ENCODE measurements at places on chromosomes 16 and 17.
A peak's percentile ranks its signal among the peaks of the same experiment; 100 is the strongest.

DNA sequence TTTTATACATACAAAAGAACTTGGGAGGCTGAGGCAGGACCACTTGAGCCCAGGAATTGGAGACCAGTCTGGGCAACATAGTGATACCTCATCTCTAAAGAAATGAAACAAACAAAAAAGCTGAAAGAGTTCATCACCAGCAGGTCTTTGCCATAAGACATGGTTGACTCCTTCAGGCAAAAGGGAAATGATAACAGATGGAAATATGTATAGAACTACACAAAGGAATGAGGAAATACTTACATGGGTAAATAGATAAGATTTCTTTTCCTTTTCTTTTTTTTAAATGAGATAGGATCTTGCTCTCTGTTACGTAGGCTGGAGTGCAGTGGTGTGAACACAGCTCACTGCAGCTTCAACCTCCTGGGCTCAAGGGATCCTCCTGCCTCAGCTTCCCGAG lies 165.3 kb downstream of the PARN start:
- no peak for DNase-seq

DNA sequence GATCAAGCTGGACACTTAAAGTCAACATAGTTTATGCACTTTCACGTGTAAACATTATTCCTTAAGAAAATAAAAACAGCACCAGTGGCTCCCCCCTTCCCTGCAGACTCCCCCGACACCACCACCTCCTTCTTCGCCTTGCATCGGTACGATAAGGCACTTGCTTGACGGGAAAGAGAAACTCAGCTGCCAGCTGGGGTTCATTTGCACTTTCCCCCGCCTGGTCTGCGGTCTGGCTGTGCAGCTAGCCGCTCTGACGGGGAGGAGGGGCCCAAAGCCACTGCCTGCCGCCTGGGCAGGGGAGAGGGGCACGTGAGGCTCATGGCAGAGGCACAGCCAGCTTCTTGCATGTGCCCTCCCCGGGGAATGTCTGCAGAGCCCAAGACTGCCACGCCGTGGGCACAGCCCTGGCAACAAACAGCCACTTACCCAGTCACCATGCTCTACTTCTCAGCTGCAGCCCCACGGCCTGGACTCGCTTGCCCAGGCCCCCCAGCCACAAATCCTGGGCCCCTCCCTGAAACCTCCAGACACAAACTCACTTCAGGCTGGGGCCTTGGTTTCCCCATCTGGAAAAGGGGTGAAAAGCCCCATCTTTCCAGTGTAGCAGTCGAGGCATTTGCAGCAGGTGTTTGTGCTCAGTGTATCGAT lies 16.5 kb upstream of the PRM1 start:
- peak; percentile 55 for DNase-seq

GRCh38 chr17:41957031-41957868 lies 9.3 kb upstream of the CNP start:
- no peak for DNase-seq

DNA sequence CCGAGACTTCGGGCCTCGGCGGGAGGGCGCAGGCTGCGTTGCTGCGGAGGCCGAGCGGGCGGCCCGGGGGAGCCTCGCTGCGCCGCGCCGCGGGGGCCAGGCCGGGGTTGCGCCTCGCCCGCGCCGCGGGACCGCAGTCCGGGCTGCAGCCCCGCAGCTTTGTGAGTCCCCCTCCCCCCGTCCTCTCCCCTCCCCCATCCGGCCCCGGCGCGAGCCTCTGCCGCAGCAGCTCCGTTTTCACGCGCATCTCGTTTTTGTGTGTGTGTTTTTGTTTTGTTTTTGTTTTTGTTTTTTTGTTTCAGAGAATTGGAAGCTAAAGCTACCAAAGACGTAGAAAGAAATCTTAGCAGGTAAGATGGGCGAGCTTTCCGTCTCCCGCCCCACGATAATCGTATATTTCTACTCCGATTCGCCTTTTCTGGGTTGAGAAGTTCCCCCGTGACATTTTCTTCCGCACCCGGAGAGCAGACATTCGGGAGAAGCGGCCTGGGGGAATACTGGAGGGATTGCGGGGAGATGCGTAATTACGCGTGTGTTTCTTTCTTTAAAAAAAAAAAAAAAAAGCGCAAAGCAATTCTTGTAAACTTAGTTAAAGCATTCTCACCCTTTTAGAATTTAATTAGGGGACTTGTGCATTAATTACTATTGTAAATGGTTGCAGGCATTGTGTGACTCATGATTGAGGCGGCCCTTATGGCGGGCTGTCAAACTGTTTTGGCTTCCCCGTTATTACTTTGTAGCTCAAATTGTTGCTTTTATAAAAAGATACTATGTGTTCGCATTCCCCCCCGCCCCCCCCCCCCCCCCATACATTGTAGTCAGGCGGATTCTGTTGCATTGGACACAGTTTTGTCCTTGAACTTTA lies 732 bp downstream of the TNRC6A start:
- DNase-seq: no peak

DNA sequence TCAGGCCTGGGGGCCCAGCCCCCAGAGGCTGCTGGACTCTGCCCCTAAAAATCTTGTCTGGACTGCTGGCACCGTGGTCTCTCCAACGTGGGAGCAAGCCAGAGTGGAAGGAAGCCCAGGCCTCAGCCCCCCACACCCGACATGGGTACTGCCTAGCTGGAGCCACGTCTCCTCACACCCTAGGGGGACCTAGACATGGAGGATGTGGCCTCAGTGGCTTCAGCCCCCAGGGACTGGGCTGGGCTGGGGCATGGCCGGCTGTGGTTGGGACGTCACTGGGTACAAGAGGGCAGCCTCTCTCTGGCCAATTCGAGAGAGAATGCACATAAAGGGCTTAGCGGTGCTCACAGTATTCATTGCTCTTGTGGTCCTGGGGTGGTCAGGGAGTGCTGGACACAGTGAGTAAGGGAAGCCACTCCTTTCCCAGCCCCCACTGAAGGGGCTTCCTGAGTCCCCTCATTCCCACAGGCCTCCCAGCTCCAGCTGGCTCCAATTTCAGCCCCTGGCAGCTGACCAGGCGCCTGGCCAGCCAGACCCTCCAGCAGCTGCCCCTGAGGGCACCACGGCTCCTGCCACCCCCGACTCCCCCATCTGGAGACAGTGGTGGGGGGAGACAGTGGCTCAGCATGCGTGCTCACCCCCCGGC lies 1.1 kb downstream of the CDH15 start:
- DNase-seq: no peak

GRCh38 chr16:55398762-55399161 lies 74.8 kb downstream of the IRX6 start:
- no peak for DNase-seq

GRCh38 chr17:82775001-82775823 lies 23.3 kb downstream of the TBCD start:
- no peak for DNase-seq

- DNase-seq: no peak
Measured at GRCh38 chr17:67751101-67752074, 33.7 kb downstream of the NOL11 start.

GRCh38 chr16:2974319-2975056 lies 5.3 kb downstream of the PAQR4 start:
- DNase-seq: no peak

DNA sequence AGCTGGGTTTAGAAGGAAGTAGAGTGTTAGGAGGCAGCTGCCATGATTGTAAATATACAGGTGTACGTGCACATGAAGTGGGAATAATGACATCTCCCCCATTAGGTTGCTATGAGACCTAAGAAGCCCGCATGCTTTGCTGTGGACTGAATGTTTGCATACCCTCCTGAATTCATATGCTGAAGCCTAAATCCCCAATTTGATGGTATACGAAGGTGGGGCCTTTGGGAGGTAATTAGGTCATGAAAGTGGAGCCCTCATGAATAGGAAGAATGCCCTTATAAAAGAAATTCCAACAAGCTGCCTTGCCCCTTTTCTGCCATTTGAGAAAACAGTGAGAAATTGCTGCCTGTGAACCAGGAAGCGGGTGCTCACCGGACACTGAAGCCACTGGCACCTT lies 44.0 kb downstream of the CCDC182 start:
- no peak for DNase-seq

DNA sequence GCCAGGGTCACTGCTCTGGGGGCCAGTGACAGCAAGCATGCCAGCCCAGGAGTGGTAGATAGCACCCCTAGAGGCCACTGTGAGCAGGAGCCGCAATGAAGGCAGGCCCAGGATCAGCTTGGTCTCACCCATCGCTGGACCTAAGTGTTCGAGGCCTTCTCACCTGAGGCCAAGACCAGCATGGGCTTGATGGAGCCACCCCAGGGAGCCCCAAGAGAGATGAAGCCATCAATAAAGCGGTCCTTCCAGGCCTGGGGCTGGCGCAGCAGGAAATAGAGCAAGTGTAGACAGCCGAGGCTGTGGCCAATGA lies 1.8 kb downstream of the LCAT start:
- DNase-seq: no peak

DNA sequence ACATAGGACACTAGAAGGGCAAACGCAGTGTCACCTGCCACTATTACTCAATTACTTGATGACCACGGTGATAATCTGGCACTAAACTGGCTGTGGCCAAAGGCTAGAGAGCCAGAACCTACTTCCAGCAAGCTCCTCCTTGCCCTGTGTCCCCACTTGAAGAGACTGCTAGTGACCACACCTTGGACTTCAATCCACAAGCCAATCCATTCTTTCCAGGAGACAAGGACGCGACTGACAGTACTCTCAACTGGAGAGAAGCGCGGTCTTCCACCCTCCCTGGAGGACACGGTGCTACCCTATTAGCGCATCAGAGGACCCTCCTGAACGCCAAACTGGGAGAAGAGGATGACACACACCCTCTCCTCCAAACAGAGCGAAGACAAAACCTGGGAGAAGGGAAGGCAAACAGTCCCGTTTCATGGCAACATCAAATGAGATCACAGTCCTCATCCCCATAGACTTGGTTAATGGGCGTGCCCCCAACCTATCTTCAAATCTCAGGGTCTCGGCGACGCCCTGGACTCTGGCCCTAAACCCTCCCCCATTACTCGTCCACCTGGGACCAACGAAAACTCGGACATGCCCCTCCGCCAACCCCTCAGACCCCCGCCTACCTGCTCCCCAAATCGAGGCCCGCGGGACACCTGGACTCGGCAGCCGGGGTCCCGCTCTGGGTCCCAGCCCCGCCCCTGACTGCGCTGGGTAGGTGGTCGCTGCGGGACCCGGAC lies 508 bp downstream of the FLCN start:
- DNase-seq: no peak

GRCh38 chr16:89476811-89477261 lies 13.5 kb downstream of the ANKRD11 start:
- DNase-seq: no peak

DNA sequence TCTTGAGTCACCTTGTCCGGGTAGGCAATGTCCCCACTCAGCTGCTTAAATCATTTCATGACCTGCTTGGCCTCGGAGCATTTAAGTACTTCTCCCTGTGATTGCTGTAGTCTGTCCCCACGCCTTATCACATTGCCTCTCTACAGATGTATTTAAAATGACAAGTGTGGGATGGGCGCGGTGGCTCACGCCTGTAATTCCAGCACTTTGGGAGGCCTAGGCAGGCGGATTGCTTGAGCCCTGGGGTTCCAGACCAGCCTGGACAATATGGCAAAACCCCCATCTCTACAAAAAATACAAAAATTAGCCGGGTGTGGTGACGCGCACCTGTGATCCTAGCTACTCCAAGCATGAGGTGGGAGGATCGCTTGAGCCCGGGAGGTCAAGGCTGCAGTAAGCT lies 1.3 kb upstream of the GJC1 start:
- DNase-seq: no peak

DNA sequence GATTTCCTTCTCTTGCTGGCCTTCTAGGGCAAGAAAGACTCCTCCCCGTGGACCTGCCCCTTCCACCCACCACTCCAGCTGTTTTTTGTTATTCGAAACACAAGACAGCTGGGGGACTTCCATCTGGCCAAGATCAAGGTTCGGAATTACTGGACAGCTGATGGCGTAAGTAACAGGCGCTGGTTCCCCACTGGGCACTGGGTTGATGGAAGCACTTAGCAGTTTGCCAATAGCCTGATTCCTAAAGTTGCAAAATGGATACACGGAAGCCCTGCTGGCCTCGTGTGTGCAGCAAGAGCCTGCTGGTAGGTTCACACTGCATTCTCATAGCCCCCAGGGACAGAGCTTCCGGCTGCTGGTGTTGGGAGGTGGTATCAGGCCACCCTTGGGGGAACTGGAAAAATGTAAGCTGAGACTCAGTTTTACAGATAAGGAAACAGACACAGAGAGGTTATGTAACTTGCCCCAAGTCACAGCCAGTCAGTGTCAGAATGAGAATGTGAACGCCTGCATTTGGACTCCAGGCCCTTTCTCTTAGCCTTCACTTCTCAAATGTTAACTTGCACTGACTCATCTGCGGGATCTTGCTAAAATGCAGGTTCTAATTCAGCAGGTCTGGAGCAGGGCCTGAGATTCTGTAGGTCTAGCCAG lies 171.7 kb downstream of the KATNIP start:
- DNase-seq: no peak

GRCh38 chr17:43628089-43628650 lies 33.6 kb downstream of the MEOX1 start:
- DNase-seq: no peak

GRCh38 chr16:1101133-1101532 lies 5.1 kb upstream of the C1QTNF8 start:
- DNase-seq: no peak

- DNase-seq: no peak
Measured at GRCh38 chr16:6903671-6904070, 429.0 kb upstream of the RBFOX1 start.

GRCh38 chr17:48903401-48903800 lies 4.8 kb upstream of the UBE2Z start:
- DNase-seq: no peak

DNA sequence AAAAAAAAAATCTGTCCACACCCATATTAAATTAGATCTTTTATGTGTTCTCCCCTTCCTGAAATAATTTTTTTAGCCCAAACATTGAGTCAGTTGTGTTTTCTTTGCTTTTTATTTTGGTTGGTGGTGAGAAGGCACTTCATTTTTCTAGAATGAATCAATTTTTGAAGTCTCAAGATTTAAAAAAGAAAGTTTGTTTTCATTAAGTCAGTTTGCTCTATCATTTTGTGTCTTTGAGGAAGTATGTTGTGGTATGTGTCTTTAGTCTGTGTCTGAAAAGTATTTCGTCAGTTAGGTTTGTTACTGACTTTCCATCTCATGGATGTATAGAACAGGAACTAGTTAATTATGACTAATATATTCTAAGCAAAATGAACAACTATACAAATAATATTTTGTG lies 3.8 kb downstream of the IGF2BP1 start:
- no peak for DNase-seq

DNA sequence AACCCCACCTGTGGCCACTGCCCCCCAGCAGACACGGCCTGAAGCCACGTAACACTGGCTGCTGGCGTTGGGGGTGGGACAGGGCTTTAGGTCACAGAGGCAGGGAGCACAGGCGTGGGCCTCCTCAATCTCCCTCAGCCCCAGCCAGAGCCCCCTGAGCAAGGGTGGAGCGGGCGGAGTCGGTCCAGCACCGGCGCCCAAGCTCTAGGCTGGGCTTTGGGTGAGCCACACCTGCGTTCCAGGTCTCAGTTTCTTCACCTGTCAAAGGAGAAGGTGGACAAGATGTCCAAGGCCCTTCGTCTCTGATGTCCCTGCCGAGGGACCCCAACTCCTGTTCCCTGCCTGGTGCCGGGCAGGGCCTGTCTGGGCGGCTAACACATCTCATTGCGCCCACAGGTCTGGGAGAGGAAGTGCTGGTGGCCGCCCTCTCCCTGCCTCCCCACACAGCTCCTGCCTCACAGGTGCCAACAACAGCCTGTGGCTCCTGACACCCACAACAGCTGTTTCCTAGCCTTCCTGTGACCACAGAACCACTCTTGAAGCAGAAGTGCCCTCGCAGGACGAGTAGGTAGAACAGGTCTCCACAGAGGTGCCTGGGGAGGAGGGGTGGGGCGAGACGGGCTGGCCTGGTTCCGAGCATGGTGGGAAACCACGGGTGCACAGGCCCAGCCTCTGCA lies 12.0 kb downstream of the FAM83G start:
- no peak for DNase-seq

GRCh38 chr17:66840061-66840460 lies 5.1 kb downstream of the CACNG5 start:
- no peak for DNase-seq

All from esophagus squamous epithelium (tissue), 5 donors.